GM13976 (cell line): ENCODE measurements at places on chromosomes 6 and 20.

- DNase-seq, result no peak
These were observed 9.3 kb downstream of the CDS2 start for GRCh38 chr20:5136096-5136495.

- DNase-seq, result no peak
These were observed 85.2 kb upstream of the ECI2 start for GRCh38 chr6:4220558-4220957.

GRCh38 chr6:101705866-101706265, 312.4 kb downstream of the GRIK2 start:
- DNase-seq, result no peak

GRCh38 chr20:63183422-63184146, 32.3 kb downstream of the YTHDF1 start:
- peak; percentile 83 for DNase-seq

DNA sequence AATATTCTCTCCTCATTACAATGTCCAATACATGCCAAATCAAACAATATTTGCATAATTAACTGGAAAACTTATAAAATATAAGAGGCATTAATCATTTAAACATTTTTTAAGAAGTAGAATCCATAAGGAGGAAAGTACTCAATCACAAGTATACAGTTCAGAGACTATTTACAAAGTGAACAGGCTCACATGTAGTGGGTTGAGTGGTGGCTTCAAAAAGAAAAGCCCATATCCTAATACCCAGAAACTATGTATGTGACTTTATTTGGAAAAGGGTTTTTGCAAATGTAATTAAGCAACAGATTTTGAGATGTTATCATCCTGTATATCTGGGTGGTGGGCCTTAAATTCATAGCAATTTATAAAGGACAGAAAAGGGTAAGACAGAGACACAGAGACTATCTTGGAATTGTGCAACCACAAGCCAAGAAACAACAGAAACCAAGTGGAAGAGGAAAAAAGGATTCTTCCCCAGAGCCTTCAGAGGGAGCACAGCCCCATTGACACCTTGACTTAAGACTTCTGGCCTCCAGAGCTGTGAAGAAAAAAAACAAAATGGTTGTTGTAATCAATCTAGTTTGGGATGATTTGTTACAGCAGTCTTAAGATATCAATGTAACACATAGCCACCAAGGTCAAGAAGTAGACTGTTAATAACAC, 32.7 kb upstream of the CRISP1 start:
- no peak for DNase-seq

- no peak for DNase-seq
These were observed 44.3 kb downstream of the TM9SF4 start for GRCh38 chr20:32153771-32154170.

GRCh38 chr6:24630856-24631505, 15.0 kb downstream of the KIAA0319 start:
- DNase-seq, result no peak

GRCh38 chr20:63325021-63325471, 32.1 kb downstream of the COL20A1 start:
- DNase-seq, result no peak

- DNase-seq, result no peak
These were observed 387.0 kb downstream of the LAMA2 start for GRCh38 chr6:129269891-129270290.

DNA sequence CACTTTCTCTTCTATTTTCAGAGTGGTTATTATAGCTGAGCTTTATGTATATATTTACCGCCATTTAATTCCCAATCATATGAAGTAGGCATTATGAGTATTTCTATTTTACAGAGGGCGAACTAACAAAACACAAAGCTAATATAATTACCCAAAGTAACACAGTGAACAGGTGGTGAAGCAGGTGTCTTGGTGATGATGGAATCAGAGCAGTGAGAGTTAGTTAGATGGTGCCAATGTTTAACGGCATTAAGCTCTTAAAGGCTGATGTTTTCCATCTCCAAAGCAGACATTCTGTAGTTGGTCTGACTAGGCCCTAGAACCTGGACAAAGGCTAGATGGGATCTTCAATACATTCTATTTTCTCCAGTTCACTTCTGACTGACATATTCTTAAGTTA, 551.1 kb upstream of the SYNCRIP start:
- no peak for DNase-seq

GRCh38 chr6:85641897-85642773, 551 bp downstream of the SYNCRIP start:
- peak; percentile 54 for DNase-seq
